Substantia nigra (tissue), 51 donors: ENCODE measurements at places on chromosomes 2 and 18.

DNA sequence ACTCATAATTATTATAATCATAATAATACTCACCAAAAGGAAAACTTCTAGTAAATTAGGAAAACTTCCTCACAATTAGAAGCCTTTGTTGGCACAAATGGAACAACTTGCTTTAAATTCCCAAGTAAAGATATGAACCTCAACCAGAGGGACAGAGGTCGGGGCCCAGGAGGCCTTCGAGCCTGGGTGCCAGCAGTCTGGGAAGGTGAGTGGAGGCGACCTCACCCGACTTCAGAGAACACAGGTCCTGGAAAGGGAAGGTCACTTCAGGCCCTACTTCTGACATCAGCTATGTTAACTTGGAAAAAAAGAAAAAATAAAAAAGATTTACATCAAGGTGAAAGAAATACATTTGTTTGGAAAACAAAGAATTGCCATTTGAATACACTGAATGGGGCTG is 350.0 kb upstream of the MYT1L start:
- DNase-seq = no peak

DNA sequence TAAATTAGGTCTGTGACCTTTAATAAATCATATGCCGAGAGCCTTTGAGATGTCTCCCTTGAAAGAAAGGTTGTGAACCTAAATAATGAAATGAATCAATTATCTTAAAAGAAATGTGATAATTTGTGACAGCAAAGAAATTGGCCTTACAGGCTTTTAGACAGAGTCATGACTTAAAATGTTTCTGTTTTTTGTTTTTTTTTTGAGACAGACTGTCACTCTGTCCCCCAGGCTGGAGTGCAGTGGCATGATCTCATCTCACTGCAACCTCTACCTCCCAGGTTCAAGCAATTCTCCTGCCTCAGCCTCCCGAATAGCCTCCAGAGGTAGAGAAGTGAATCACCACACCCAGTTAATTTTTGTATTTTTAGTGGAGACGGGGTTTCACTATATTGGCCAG is 898.0 kb downstream of the CNTNAP5 start:
- DNase-seq = no peak

DNA sequence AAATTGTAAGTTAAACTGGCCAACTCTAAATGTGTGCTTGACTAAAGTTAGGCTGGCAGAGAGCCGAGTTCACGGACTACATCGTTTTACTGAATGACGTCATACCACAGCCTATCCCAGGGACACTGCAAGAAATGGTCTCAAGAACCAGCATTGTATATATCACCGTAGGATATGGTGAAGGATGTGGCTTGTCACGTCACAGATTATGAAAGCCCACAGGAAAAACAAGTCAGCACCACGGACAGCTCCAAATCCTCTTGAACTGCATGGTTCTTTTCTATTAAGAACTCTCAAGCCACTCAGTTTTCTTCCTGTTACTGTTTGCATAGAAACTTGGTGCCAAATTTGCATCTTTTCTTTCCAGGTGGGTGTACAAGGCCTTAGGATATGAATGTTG is 85.1 kb upstream of the ACAA2 start:
- peak; percentile 24 for DNase-seq

DNA sequence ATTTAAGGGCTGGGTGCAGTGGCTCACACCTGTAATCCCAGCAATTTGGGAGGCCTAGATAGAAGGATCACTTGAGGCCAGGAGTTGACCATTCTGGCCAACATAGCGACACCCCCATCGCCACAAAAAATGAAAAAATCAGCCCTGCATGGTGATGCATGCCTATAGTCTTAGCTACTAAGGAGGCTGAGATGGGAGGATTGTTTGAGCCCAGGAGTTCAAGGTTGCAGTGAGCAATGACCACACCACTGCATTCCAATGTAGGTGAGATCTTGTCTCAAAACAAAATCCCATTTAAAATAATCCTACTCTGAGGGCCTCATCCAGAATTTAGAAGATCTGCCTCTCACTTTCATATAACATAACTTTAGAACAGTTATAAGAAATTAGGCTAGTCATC is 2.7 kb upstream of the SERTAD2 start:
- no peak for DNase-seq

GRCh38 chr18:9053814-9054213 is 48.7 kb upstream of the NDUFV2 start:
- no peak for DNase-seq

DNA sequence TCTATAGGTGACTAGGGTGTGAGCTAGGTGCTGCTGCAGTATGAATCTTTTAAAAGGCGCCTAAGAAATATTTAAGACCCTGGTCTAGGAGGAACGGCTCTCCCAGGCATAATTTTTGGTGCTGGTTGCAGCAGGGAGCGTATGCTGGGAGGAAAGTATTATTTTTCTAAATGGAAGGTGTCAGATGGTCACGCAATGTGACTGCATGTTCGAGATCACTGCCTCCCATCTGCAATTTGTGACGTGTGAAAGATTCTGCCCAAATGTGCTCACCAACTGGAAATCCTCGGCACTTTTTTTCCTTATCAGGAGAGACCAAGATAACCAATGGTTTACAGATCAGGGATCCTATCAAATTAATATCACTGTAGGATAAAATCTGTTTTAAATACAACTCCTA is 95.6 kb upstream of the KLHL14 start:
- no peak for DNase-seq

DNA sequence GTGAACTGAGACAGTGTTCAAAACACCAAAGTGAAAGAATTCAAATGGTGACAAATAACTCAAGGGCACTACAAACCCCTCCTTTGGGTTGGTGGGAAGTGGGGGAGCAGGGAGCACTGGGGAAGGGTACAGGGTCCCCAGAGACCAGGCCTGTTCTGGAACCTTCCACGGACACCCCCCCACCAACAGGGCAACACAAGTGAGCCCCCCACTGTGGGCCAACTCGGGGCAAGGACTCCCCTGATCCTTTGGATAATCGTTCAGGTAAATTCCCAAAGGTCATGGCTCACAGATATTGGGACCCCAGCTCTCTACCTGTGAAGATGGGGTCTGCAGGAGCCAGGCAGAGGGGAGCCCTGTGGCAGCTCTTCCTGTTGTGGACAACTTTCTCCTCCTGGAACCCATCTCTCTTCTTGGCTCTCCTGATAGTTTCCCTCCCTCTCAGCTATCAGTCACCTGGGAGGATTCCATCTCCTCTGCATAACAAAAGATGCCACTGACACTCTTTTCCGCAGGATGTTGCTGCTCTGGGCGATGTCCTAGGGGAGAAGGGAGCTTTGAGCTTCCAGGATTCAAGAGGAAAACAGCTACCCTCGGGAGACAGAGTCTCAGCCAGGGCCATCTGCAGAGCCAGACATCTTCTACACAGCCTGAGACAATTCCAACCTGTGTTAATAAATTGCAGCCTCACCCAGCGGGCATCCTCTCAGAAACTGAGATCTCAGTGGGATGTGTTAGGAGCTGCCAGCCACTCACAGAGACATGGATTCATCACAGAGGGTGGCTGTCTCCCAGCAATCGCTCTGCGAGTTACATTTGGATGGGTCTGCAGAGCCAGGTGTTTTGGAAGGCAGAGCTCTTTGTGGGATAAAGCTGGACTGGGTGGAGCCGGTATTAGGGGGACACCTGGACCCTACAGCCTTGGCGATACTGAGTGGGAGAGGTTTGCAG is 35.4 kb downstream of the MBP start:
- no peak for DNase-seq
